ENCODE measurements at places on chromosomes 3 and 15.

DNA sequence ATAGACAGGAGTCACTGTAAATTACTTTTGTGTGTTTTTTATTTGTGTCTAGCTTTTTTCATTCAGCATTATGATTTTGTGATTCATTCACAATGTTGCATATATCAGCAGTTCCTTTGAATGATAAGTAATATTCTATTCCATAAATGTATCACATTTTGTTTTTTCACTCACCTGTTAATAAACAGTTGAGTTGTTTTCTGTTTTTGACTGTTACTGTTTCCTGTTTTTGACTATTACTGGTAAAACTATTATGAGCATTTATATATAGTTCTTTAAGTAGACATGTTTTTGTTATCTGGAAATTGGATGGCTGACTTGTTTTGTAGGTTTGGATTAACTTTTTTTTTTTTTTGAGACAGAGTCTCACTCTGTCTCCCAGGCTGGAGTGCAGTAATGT is 138.4 kb downstream of the RSRC1 start:
- no peak for DNase-seq

DNA sequence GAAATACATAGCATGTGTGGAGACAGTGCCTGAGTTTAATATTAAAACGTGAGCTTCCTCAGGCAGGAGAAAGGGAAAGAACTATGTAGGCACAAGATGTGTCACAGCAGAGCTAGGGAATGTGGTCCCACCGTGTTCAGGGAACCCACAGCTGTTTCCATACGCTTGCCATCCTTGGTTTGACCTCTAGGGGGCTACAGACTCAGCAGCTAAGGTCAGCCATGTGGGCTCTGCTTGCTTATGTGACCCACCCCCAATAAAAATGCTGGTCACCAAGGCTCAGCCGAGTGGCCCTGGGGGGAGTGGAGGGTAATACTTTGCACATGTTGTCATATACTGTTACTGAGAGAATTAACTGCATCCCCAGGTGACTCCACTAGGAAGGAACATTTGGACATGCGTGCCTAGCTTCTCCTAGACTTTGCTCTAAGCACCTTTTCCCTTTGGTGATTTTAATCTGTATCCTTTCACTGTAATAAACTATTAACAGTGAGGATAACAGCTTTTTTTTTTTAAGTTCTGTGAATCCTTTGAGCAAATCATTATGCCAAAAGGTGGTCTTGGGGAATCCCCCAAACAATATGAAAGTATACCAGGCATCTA is 3.3 kb downstream of the TUBGCP5 start:
- peak; percentile 75 for DNase-seq

DNA sequence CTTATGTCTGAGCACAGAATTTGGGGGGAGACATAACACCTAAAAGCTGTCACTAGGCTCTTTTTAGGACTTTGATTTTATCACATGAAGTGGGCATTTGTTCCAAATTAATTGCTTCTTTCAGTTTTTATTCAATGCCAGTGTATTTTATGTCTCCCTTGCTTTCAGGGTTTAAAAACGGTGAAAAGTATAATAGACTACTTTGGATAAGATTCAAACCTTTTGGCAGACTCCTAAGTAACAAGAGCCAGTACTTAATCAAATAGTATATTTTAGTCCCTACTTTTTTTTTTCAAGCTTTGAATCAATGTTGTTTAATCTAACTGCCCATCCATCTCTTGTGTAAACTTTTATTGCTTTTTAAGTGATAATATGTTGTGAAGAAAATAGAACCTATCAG is 847.2 kb upstream of the DPPA4 start:
- DNase-seq, result no peak

DNA sequence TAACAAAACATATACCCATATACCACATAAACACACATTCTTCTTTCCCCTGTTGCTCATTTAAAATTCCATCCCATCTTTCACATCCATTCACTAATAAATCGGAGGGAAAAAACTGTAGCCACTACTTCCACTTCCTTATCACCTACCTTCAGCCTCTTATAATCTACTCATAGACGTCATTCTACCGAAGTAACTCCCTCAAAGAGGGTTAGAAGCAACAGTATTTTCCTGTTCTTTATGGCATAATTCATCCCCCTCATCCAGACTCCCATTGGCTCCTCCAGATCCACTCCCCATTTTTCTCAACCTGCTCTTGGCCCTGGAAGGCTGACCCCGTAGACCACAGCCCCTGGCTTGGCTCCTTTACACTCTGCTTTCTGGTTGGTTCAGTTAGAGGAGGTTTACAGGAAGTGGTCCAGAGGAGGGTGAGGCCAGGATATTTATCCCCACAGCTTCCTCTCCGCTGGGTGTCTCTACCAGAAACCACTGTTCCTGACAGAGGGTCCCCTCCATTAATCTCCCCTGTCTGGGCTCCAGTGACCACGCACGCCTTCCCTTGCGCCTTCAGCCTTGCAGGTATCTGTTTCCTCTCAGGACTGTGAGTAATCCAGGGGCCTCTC is 46.3 kb downstream of the FMN1 start:
- DNase-seq, result no peak

DNA sequence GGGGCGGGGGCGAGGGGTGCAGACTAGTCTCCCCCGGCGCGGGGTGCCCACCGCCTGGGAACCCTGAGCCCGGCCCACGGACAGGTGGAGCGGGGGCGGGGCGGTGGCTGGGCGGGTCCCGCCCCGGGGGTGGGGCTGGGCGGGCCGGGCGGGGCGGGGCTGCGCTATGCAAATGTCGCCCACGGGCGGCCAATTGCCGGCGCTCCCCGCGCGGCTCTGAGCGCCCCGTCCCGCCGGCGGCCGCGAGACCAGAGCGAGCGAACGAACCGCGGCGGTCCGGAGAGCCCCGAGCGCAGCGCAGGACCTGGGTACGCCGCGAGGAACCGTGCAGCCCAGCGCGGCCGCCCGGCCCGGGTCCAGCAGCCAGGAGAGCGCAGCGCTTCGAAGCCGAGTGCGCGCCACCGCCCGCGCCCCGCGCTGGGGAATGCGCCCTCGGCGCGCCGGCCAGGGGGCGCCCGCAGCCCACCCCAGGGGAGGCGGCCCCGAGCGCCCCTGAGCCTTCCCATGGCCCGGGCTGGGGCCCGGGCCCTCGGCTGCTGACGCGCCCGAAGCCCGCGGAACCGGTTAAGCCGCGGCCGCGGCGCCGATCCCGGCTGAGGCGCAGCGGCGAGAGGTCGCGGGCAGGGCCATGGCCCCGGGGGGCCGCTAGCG is at the start of gene SEMA3F:
Gene SEMA3F (plus strand): TSS at position 485 of the 651 bp plus-strand sequence. CDS start 4,299 bp downstream, outside the sequence.
- DNase-seq, result peak; percentile 68

- no peak for DNase-seq
Measured at GRCh38 chr3:150613034-150613433, 9.9 kb downstream of the SELENOT start.

- no peak for DNase-seq
Measured at GRCh38 chr3:16372362-16373292, 107.6 kb downstream of the OXNAD1 start.

- DNase-seq, result no peak
Measured at GRCh38 chr15:33074212-33074611, 120.3 kb downstream of the FMN1 start.

GRCh38 chr3:71300951-71301393 is 282.6 kb downstream of the FOXP1 start:
- no peak for DNase-seq

DNA sequence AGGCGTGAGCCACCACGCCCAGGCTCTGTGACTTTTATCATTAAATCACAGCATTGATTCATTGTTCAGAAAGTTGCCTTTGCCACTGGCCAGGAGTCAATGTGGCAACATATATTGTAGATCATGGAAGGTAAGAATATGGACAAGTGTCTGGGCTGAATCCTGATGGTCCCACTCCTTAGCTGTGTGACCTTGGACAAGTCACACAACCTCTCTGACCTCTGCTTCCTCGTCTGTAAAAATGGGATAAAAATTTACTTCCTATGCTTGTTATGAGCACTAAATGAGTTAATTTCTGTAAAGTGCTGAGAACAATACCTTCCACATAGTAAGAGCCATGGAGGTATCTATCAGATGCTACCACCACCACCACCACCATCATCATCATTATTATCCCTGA is 103.5 kb upstream of the RAD18 start:
- DNase-seq, result no peak

GRCh38 chr3:144415492-144415891 is 443.9 kb downstream of the DIPK2A start:
- no peak for DNase-seq

- DNase-seq, result no peak
Measured at GRCh38 chr15:43522247-43522646, 4.8 kb downstream of the MAP1A start.

DNA sequence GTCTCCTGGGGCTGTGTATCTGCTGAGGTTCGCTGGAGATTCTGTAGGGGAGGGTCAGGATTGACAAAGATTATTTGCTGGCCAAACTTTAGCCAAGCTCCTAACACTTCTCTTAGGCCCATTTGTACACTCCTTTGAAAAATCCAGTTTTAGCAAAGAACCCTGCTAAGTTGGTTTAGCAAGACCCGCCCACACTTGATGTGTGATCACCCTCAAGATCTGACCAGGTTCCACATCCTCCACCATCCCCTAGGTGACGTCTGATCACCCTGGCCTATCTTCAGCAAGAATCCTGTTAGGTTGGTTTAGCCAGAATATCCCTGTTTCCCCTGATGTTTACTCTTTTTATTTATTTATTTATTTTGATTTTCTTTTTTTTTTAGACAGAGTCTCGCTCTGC is 14.8 kb upstream of the SLC35G2 start:
- DNase-seq, result no peak

- no peak for DNase-seq
Measured at GRCh38 chr15:50418041-50418583, 6.1 kb upstream of the USP8 start.

DNA sequence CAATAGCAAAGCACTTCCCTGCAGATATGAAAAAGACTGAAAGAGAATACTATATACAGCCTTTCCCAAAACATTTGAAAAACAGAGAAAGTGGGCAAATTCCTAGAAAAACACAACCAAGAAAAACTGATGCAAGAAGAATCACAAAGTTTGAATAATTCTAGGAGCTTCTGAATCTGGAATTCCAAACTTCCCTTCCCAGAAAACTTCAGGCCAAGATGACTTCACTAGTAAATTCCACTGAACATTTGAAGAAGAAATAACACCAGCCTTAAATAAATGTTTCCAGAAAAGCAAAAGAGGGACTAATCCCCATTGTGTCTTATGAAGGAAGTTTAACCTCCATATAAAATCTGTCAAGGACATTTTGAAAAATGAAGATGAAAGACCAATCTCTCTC is 15.8 kb upstream of the NSMCE3 start:
- no peak for DNase-seq

DNA sequence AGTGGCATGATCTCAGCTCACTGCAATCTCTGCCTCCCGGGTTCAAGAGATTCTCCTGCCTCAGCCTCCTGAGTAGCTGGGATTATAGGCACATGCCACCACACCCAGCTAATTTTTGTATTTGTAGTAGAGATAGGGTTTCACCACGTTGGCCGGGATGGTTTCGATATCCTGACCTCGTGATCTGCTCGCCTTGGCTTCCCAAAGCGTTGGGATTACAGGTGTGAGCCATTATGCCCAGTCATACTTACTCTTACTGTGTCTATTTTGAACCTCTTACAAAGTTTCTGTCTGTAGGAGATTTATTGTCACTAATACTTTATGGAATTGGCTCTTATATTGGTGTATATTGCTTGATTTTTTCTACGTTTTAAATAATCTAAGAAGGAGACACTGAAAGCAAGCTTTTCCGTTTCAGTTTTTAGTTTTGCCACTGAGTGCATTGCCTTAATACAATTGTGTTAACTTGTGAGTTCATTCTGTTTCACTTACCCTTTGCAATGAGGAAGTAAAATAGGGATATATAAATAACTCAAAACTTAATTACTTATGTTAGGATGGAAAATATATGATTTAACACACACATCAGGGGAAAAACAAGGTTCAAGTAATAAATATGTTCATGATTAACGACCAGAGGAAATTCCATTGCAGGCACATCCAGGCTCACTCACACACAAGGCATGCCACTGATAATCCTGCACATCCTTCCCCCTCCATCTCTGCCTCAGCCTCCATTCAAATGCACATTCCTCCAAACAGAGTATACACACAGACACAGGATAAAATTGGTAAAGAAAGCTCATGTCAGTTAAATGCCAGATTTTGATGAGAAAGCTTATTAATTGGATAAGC is 279.3 kb upstream of the RASGRP1 start:
- no peak for DNase-seq

DNA sequence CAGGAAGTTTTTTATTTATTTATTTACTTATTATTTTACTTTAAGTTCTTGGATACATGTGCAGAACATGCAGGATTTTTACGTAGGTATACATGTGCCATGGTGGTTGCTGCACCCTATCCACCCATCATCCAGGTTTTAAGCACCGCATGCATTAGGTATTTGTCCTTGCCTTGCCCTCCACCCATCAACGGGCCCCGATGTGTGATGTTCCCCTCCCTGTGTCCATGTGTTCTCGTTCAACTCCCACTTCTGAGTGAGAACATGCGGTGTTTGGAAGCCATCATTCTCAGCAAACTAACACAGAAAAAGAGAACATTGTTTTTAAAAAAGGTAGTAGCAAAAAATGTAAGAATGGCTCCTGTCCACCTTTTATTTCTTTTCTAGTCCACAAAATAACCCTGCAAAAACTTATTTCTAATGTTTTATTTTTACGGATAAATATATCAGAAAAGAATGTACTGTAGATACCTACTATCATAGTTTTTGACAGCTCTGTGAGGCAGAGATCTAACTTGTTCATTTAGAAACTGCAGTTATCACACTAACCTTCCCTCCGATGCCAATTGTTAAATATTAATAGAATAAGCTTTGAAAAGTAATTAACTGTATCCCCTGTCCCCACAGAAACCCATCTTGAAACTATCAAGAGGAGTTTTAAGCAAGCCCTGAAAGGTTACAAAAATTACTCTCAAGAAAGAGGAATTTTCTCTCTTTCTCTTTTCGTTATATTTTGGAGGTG is 189.2 kb downstream of the LPP start:
- no peak for DNase-seq

DNA sequence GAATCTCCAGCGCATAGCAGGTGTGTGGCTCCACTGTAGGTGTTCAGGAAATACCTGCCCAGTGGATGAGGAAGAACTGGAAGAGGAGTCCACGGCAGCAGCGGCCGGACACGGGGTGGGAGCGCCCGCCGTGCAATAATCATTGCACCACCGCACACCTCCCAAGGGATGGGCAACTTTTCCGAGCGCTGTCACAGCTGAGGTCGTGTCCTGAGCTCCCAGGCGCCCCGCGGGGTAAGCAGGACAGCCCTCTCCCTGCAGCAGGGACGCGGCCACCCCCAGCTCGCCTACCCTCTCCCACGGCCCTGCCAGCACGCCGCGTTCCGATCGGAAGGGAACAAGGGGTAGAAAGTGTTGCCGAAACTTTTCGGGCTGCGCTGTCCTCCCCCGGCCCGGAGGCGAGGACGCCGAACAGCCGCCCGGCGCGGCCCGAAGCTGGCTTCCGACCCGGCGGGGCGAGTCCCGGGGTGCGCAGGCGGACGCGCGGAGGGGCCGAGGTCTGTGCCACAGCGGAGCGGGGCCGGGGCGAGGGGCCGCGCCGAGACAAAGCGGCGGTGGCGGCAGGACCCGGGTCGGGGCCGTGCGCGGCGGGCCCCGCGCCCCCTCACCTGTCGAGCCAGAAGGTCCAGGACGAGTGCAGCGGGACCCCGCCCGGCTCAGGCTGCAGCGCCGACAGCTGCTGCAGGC is 475 bp downstream of the EIF4E3 start:
- DNase-seq, result no peak

All from H9 (cell line).